ENCODE measurements at places on chromosomes 3 and 15. TPM values are rescaled to one million over a fixed set of nuclear protein-coding genes. Genes with fewer than 3 reads are reported as not detected.

- DNase-seq: no peak
Observed at GRCh38 chr3:152399374-152399773, 130.6 kb downstream of the MBNL1 start.

- DNase-seq: no peak
Observed at GRCh38 chr15:57333487-57333886, 42.8 kb upstream of the CGNL1 start.

- no peak for DNase-seq
Observed at GRCh38 chr15:90418627-90419026, 30.6 kb downstream of the IQGAP1 start.

GRCh38 chr3:185397676-185398075 lies 34.7 kb downstream of the MAP3K13 start:
- DNase-seq: no peak

DNA sequence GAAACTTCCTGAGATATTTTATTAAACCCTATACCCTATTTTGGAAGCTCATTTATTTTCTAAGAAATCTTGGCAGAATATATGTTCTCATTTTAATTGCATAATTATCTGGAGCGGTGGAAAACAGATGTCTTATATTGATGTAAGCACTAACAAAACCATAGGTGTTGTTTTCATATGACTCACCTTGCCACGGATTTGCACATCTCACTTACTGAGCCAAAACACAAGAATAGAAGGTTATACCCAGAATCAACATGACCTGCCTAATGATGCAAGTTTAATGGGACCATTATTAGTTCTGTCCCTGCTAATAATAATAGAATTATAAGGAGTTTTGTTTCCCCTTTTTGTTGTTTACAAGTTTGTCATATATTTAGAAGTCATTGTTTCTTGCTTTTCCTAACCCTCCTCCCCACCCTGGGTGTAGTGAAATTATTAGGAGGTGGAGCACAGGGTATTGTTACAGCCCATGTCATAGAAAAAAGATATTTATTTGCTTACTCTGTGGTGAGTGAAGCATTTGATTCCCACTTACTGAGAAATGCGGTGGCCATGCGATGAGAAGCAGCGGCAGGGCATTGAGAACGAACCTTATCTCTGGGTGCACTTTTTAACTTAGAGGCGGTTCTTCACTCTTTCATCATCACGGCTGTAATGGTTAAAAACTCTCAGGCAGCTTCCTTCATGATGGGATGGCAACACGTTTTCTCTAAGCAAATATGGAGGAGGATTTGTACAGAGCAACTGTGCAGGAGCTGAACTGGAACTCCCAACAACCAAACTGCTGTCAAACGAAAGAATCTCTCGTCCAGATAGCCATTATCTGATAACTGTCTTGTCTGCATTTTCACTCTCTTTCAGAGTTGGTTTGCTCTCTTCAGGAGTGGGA lies 521 bp downstream of the IL5RA start:
- DNase-seq: no peak

DNA sequence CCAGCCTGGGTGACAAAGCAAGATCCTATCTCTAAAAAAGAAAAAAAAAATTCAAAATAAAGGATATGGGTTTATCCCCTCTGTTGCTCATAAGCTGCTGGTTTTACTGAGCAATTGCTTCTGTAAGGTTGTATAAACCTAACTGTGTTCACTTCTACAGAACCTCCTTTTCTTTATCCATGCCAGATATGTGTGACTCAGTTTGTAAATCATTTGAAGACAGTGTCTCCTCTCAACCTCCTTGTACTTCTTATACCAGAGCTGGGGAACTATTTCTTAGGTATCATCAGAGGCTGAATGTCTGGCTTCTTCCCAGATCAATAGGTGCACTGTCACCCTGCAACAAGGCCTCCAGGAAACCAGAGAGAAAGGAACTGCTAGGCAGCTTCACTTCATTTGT lies 273.8 kb downstream of the CD47 start:
- no peak for DNase-seq

GRCh38 chr15:72474912-72475628 lies 940 bp downstream of the ARIH1 start:
- DNase-seq: peak; percentile 9

- peak; percentile 95 for DNase-seq
Observed at GRCh38 chr3:40504636-40505430, 1.0 kb upstream of the ZNF620 start.

GRCh38 chr3:170780955-170781354 lies 89.0 kb downstream of the RPL22L1 start:
- no peak for DNase-seq

GRCh38 chr15:70203981-70204560 lies 106.4 kb upstream of the TLE3 start:
- DNase-seq: no peak

- DNase-seq: no peak
Observed at GRCh38 chr3:43418601-43419272, 132.4 kb downstream of the SNRK start.

GRCh38 chr15:48345516-48345915 lies 14.3 kb downstream of the DUT start:
- no peak for DNase-seq

- no peak for DNase-seq
Observed at GRCh38 chr3:168156479-168156878, 60.8 kb upstream of the GOLIM4 start.

Gene SLC22A14
- polyA plus RNA-seq: 0.15 TPM

Gene RLBP1
- polyA plus RNA-seq: not detected

Gene TEX55
- polyA plus RNA-seq: not detected

Gene MESP2
- polyA plus RNA-seq: 0.39 TPM

Gene CFAP161
- not detected for polyA plus RNA-seq

Gene SAMMSON
- not detected for polyA plus RNA-seq
